Stimulated activated naive CD8-positive, alpha-beta T cell treated with anti-CD3 and anti-CD28 coated beads, Interleukin-15, amount 100 ng/mL, for 72 hours (primary cell): ENCODE measurements at places on chromosomes 2 and 18.

GRCh38 chr2:222912117-222912516 lies 51.3 kb downstream of the ACSL3 start:
- peak; percentile 62 for DNase-seq

GRCh38 chr2:121888189-121888557 lies 132.7 kb downstream of the TSN start:
- no peak for DNase-seq

DNA sequence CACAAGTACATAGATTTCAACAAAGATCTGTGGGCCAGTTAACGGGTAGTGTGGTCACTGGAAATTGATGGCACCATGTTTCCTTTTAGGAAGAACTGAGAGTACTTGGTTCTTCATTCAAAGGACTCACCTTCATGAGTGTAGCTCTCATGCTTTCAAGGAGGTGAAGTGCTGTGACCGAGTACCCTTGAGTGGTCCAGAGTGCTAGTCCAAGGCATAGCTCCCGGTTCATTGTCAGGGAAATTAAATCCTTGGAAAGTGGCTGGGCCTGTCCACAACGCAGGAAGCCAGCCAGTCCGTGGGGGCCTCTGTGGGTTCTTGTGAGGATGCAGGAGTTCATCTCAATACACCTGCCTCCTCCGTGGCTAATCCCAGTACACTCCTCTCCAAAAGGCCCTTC lies 295.1 kb downstream of the GALR1 start:
- DNase-seq: no peak

DNA sequence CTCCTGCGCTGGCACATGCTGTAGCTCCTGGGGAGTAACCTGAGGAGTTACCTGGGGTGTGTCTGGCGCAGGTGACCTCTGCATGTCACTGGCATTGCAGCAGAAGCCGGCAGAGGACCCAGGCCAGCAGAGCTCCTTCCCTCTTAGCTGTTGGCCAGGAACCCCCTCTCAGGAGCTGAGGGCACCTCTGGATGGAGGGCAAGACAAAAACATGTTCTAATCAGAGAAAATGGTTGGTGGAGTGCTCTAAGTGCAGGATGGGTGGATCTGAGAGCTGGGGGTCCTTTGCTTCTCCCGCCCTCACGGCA lies 44.9 kb upstream of the SNTG2 start:
- no peak for DNase-seq

DNA sequence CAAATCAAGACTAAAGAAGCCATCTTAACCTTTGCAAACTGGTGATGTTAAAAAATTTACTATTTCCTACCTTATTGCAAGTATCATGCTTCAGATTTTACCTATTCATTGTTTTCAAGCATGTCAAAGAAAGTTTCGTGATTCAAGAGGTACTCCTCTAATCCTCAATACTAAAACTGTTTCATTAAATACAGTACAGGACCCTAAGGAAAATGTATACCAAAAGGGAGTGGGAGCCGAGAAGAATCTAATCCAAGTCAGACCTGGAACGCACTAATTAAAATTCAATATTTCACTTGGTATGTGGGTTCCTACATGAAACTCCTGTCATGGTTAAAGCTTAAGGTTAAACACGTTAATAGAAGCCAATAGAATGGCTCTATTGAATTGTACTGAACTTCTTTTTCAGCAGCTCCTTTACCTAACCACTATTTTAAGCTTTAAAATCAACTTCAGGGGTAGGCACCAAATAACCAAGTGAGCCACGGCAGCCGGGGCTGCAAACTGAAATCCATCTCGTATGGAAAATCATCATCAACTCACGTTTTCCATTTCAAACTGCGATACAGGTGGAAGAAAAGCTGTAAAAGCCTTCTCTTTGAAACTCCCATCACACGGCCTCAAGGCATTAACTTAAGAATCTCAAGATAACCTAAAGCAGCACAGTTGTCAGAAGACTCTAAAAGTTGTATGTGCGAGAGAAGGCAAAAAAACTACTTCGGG lies 188.8 kb downstream of the ZEB2 start:
- DNase-seq: peak; percentile 32

GRCh38 chr2:16656784-16657391 lies 8.7 kb downstream of the CYRIA start:
- DNase-seq: no peak

DNA sequence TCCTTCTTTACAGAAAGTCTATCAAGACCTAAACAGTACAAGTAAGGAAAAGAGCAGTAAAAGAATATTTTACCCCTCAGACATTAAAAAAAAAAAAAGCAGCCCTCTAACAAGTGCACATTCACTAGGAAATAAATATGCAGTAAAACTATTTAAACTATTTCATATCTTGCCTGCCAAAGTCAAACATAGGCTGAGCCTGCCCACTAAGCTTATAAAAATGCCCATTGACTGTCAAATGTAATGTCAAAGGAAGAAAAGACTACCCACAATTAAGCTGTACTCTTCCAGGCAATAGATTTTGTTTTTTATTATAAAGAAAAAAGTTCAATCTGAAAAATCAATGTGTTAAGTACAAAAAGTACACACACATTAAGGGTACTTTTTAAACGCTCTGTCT lies 11.8 kb downstream of the ALS2 start:
- no peak for DNase-seq

- no peak for DNase-seq
Measured at GRCh38 chr2:163248376-163249253, 410.0 kb upstream of the KCNH7 start.

- no peak for DNase-seq
Measured at GRCh38 chr2:231920795-231921194, 5.4 kb downstream of the NPPC start.

GRCh38 chr2:187548656-187549055 lies 5.6 kb downstream of the TFPI start:
- DNase-seq: no peak

GRCh38 chr2:129906861-129907235 lies 72.6 kb upstream of the RAB6C start:
- no peak for DNase-seq

- DNase-seq: no peak
Measured at GRCh38 chr18:33745871-33746545, 168.0 kb downstream of the ASXL3 start.

GRCh38 chr2:54523324-54523959 lies 67.3 kb downstream of the SPTBN1 start:
- DNase-seq: no peak
